ENCODE measurements at places on chromosomes 1 and 21.

GRCh38 chr1:114702737-114703136 is 7.4 kb upstream of the AMPD1 start:
- DNase-seq: no peak

- no peak for DNase-seq
These were observed 118.8 kb downstream of the BRINP2 start for GRCh38 chr1:177289532-177289931.

GRCh38 chr1:222787729-222788128 is 27.1 kb upstream of the DISP1 start:
- no peak for DNase-seq

- DNase-seq: no peak
These were observed 17.1 kb upstream of the A3GALT2 start for GRCh38 chr1:33338048-33338439.

- peak; percentile 57 for DNase-seq
These were observed 97.8 kb upstream of the LPGAT1 start for GRCh38 chr1:211928290-211928801.

DNA sequence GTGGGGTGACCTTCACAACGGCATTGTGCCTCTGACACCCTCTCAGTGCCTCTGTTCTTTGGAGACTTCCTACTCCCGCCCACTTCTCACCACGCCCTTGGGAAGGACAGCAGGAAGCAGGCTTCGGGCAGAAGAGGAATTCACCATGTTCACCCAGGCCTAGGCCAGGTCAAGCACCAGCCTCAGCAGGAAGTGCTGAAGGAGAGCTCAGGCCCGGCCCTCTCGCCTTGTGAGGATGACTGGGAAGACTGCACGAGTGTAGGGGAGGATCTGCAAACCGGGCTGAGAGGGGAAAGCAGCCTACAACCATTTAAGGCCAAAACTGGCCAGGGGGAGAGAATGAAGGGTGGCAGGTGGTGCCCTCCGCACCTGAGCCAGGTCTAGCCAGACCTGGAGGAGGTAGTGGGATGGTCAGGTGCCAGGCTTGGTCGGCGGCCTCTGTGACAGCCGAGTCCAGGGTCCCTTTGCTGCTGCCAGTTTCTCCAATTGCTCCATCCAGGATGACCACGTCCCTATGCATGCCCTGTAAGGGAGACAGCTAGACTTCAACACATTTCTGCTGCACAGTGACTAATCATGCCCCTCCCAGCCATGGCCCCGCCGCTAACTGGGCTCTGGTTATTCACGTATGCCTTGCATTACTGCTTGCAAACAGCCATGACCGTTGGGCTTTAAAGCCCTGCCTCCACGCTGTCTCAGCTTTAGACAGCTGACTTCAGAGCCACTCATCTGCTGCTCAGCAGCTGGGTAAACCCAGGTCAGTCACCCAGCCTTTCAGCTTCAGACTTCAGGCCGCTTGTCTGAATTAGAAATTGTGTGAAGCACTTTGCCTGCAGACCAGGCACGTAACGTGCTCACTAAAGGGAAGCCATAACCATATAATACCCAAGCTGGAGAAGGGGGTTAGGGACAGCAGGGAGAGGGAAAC is 8.9 kb downstream of the MRTO4 start:
- DNase-seq: peak; percentile 66

- no peak for DNase-seq
These were observed 22.2 kb upstream of the PRSS38 start for GRCh38 chr1:227793079-227793947.

DNA sequence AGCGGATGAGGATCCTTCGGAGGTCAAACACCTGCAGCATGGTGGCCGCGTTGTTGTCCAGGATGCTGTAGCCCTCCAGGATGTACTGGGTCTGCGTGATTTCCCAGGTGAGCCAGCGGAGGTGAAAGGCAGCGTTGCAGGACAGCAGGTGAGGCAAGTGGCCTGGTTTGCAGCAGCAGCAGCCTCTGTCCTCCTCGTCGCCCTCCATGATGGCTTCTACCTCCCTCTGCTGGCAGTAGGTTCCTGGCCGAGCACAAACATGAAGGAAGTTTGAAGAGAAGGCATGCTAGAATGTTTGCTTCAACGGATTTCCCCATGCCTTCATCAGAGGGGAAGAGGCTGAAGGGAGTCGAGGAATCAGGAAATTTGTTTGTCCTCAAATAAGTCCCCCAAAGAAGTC is 74.7 kb downstream of the NTPCR start:
- peak; percentile 15 for DNase-seq

GRCh38 chr1:232675260-232675659 is 45.3 kb upstream of the SIPA1L2 start:
- no peak for DNase-seq

- no peak for DNase-seq
These were observed 33.1 kb downstream of the UBE2U start for GRCh38 chr1:64236541-64236954.

DNA sequence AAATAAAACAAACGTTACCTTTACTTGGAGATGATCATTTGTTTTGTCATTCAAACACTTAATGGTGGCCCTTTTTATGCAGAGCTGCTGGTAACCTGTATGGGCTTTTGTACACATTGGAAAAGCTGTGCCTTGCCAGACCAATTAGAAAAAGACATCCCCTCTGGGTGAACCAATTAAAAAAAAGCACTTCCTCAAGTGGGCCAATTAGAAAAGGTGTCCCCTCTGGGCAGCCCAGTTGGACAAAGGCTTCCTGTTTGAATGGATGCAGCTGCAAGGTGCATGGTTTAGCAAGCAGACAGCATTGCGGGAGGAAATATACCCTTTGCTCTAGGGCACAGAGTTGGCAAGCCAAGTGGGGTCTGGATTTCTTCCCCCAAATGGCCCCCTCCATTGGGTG is 21.6 kb downstream of the HUNK start:
- DNase-seq: no peak

DNA sequence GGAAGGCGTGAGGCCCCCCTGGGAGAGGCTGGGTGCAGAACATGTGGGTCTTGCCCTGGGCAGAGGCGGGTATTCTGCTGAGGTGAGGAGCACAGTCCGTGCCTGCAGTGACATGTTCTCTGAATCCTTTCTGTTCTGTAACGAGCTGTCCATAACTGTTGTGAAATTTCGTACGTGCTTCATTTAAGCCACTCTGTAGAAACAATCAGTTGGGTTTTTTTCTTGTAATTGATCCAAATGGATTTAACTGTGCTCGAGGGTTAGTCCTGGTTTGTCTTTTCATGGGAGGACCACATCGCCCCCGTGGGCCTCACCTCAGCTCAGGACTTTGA is 45.4 kb upstream of the DIP2A start:
- no peak for DNase-seq

Measured in NCI-H345 (cell line).